ENCODE measurements at places on chromosomes 4 and X. TPM values are rescaled to one million over a fixed set of nuclear protein-coding genes. Genes with fewer than 3 reads are reported as not detected.

- peak; percentile 14 for DNase-seq
These were observed 8.8 kb upstream of the BEX3 start for GRCh38 chrX:103367502-103367901.

Gene UGT2B10
- not detected for total RNA-seq

- no peak for DNase-seq
These were observed 25.1 kb downstream of the DCAF12L2 start for GRCh38 chrX:126141014-126141413.

DNA sequence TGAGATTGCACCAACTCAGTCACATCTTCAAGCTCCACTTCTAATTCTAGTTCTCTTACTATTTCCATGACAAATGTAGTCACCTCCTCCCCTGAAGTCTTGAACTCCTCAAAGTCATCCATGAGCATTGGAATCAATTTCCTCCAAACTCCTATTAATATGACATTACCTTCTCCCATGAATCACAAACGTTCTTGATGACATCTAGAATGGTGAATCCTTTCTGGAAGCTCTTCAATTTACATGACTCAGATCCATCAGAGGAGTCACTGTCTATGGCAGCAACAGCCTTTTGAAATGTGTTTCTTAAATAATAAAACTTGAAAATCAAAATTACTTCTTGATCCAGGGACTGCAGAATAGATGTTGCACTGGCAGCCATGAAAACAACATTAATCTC, 34.5 kb downstream of the GALNTL6 start:
- DNase-seq: no peak

Gene COX7B2
- not detected for total RNA-seq

Gene PAK3
- 9.2 TPM for total RNA-seq

Gene EGFL6
- not detected for total RNA-seq

- DNase-seq: no peak
These were observed 60.0 kb downstream of the ATP8A1 start for GRCh38 chr4:42596918-42597317.

- DNase-seq: no peak
These were observed 238.1 kb downstream of the SLITRK2 start for GRCh38 chrX:146055733-146056132.

Data from renal cortical epithelial cell (primary cell).